Fibroblast of skin of left biceps (primary cell): ENCODE measurements at places on chromosomes 5 and 9.

- peak; percentile 67 for DNase-seq
Observed at GRCh38 chr5:68953231-68953874, 140.5 kb upstream of the SLC30A5 start.

DNA sequence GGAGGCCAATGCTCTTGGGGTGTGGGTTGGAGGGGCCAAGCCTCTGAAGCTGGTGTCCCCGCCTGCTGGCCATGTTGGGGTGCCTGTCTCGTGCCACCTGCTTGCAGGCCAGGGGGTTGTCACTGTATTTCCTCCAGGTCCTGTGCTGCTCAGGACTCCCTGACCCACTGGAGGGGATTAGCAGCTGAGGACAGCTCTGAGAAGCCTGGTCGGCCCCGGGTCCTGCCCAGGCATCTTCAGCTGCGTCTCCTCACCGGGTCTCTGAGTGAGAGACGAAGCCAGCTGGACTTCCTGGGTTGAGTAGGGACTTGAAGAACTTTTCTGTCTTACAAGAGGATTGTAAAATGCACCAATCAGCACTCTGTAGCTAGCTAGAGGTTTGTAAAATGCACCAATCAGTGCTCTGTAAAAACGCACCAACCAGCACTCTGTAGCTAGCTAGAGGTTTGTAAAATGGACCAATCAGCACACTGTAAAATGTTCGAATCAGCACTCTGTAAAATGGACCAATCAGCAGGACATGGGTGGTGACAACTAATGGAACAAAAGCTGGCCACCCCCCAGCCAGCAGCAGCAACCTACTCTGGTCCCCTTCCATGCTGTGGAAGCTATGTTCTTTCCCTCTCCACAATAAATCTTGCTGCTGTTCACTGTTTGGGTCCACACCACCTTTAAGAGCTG lies 20.6 kb upstream of the SLC9A3 start:
- no peak for DNase-seq

DNA sequence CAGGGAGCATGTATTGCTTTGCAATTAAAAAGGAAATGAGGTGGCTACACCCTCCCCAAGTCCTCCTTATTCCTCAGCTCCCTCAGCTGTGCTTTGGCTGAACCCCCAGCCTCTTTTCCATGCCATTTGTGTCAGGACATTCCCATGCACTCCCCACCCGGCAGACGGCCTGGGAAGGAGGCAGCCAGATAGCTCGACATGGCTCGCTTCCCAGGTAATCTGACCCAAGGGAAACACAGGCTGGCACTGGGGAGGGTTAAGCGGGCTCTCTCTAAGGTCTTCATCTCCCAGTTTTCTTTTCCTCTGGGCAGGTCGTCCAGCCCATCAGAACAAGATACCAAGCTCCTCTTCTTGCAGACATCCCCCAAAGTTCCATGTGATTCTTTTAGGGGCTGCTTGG lies 31.2 kb downstream of the BTNL9 start:
- no peak for DNase-seq

GRCh38 chr5:69206528-69207190 lies 17.3 kb downstream of the CENPH start:
- peak; percentile 53 for DNase-seq

DNA sequence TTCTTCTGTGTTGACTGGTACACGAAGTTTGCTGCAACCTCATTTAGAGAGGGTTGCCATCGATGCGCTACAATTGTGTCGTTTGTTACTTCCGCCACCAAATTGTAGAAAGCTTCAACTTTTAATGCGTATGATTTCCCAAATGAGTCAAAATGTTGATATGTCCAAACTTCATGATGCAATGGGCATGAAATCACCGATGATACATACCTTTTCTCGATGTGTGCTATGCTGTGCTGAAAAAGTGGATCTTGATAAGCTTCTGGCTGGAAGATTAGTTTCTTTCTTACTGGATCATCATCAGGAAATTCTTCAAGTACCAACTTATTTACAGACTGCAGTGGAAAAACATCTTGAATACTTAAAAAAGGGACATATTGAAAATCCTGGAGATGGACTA lies 65.7 kb downstream of the TMEM38B start:
- no peak for DNase-seq
